GM12891 (cell line): ENCODE measurements at places on chromosomes 12 and 14.

GRCh38 chr14:25759256-25759655 is 709.3 kb upstream of the STXBP6 start:
- DNase-seq: no peak

DNA sequence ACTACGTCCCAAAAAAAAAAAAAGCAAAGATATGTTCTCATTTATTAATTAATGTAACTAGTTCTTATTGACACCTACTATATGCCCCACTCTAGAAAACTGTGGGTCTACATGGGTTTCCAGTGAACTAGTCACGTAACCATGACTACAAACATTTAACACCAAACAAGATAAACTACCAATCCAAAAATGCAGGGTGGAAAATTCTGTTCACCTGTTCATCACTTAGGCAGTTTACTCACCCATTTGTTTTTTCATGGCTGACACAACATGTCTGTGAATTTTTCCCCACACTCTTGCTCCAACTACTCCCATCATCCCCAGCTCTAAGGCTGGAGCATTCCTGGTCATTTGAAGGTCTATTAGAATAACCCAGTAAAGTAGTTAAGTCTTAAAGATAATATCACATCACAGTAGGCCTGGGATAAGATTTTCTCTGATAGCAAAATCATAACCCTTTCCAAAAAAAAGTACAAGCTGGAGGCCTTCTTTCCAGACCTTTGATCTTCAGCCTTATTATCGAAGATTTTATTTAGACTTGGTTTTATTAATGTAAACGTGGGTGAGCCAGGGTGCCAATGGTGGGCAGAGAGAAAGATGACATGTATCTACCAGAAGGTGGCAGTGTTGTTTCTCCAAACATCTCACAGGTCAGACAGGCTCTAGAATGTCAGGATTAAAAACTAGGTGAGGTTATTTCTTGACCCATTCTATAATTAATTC is 61.6 kb upstream of the DAAM1 start:
- DNase-seq: no peak

DNA sequence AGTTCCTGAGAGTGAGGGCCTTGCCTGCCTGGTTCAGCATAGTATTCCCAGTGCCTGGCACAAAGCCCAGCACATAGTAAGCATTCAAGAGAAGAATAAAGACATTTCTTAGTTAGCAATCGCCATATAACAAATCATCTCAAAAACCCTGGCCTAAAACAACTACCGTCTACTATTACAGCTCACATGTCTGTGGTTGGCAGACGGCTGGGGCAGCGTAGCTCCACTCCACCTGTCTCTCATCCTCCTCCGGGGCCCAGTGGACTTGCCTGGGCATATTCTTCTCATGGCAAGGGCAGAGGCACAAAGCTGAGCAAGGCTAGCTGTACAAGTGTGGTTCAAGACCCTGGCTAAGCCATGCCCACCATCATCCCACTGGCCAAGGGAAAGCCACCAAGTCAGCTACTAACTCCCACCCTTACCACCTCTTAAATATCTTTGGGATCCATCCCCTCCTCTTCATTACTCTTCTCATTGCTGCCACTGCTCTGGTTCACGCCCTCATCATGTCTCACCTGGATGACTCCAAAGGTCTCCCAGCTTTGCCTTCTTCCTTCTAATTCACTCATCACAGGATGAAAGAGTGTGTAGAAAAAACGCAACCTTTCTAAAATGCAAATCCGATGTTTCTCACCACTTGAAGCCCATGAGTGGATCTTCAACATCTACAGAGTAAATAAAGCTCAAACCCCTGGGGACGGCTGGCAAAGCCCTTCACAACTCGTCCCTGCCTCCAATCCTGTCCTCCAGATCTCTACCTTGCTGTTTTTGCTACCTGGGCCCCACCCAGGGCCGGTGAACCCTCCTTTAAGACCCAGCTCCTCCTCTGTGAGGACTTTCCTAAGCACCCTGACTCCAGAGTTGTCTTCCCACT is 10.4 kb downstream of the TMEM229B start:
- no peak for DNase-seq

DNA sequence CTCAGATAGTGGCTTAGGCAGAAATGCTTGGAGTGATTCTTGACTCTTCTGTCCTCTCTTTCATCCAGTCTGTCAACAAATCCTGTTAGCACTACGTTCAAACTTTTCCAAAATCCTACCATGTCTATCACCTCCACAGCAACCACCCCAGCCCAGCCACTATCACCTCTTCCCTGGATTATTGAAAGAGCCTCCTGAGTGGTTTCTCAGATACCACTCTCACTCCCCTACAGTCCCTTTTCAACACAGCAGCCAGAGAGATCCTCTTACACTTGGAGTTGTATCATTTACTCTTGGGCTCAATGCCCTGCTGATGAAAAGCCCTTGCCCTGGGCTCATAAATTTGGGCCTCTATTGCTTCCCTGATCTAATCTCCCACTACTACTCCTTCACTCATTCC is 218.9 kb downstream of the EXOC5 start:
- no peak for DNase-seq

DNA sequence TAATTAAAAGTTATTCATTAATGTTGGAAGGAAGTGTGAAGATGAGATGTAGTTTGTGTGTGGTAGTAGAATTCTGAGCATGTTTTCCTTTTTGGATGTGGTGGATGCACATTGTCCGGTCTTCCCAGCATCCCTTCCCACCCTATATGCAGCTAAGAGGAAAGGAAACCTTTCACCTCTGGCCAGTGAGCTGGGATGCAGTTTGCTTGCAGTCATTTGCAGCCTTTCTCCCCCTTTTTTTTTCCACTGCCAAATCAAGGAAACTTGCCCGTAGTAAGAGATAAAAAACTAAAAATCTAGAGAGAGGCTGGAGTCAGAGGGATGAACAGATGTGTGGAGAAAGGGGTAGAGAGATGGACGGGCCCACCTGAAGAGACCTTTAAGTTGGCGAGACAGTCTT is 72.5 kb upstream of the SLC38A2 start:
- no peak for DNase-seq

DNA sequence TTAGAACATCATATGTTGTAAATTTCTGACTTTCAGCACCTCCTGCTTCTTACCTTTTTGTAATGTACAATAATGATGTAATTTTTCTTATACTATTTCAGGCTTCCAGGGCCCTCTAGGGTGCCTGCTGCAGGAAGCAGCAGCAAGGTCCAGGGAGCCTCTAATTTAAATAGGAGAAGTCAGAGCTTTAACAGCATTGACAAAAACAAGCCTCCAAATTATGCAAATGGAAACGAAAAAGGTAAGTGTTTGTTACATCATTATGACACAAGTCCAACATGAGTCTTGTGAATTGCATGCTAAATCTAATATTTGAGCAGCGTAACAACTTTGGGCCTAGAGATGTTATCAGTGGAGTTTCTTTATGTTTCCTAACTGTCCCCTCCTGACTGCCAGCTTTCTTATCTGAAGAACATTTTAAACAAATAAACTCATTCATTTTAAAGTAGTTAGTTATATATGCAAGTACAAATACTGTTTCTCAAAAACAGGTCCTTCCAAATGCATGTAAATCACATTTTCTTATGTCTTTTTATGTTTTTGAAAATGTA is 167.6 kb downstream of the NAV3 start:
- no peak for DNase-seq

GRCh38 chr12:29223956-29224543 is 75.0 kb downstream of the FAR2 start:
- no peak for DNase-seq

GRCh38 chr14:51454351-51454750 is 197.4 kb upstream of the FRMD6 start:
- DNase-seq: no peak

GRCh38 chr12:50261654-50262053 is 21.7 kb downstream of the LIMA1 start:
- DNase-seq: no peak

GRCh38 chr14:68417009-68417650 is 375.7 kb downstream of the ZFP36L1 start:
- no peak for DNase-seq
